ENCODE measurements at places on chromosomes 4 and X. TPM values are rescaled to one million over a fixed set of nuclear protein-coding genes. Genes with fewer than 3 reads are reported as not detected.

SPP1 gene
- total RNA-seq: 3.0 TPM

PQBP1 gene
- 69.6 TPM for total RNA-seq

IRAK1 gene
- total RNA-seq: 66.5 TPM

USP26 gene
- not detected for total RNA-seq

GPRASP1 gene
- 29.6 TPM for total RNA-seq

IQCM gene
- 16.8 TPM for total RNA-seq

HSD17B13 gene
- 0.76 TPM for total RNA-seq

TRIM75 gene
- total RNA-seq: not detected

TLL1 gene
- total RNA-seq: 2.5 TPM

DNA sequence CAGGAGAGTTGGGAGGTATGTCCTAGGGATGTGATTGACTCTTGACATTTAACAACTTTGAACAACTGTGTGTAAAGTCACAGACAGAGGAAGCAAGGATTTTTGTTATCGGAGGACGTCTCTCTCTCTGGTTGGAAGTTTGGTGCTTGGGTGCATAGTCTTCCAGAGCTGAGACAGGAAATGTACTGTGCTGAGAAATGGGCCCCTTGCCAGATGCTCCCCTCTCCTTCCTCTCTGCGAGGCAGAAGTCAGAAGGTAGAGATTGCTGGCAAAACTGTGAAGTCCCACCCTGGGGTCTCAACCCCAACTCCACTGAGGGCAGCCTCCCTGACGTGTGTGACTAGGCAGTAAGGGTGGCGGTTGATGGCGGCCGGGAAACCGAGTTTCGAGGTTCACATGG, 49.2 kb downstream of the SETD7 start:
- no peak for DNase-seq

DNA sequence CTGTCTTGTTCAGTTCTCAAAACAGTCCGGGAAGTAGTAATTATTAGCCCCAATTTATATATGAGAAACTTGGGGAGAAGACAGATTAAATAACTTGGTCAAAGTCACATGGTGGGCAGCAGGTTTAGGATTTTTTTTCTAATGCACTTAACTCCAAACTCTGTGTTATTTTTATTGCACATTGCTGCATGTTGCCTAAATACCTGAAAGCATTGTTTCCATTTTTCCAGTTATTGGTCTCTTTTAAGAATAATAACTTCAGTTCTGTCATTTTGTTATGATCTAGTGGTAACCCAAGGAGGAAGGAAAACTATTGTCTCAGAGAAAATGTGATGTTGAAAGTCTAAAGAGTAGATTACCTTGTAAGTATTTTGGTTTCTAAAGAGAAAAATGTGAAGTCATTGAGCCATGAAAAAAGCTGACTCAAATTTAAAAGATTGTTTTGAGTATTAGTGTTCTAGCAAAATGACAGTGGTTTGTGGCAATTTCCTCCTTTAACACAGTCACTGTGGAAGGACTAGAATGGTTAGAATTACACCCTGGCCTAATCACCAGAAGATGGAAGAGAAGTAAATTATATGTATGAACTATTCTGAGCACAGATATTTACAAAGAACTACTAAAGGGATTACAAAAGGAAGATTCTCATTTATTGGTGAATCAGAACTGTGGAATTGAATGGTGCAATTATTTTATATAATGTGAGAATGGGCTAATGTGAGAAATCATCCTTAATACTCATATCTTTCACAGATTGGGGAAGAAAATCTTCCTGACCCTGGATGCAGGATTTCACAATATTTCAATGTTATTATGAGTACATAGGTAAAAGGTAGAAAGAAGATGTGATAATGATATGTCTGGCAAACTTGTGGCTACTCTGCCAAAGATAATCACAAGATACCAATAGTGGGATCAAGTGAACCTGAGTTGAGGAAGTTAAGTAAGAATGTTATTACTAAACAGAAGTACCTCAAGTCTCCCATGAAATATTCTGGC, 21.7 kb upstream of the CXCL8 start:
- DNase-seq: no peak

DNA sequence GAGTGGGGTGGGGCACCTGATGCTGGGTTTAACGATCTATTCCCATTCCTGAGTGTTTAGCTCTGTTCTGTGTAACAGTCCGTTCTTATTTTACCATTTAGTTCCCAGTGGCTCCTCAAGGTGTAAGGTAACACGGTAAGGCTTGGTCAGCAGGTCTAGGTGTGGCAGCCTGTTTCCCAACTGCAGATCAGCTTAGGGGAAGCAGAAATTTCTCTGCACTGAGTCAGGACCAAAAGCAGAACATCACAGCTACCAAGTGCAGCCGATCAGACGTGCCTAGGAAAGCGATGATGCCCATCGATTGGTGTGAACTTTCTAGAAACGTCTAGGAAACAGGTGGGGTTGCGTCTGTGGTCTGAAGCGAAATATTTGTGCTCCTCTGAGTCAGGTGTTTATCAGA, 240.1 kb downstream of the STIM2 start:
- no peak for DNase-seq

- DNase-seq: no peak
These were observed 93.1 kb upstream of the CXorf51A start for GRCh38 chrX:146907391-146908240.

DNA sequence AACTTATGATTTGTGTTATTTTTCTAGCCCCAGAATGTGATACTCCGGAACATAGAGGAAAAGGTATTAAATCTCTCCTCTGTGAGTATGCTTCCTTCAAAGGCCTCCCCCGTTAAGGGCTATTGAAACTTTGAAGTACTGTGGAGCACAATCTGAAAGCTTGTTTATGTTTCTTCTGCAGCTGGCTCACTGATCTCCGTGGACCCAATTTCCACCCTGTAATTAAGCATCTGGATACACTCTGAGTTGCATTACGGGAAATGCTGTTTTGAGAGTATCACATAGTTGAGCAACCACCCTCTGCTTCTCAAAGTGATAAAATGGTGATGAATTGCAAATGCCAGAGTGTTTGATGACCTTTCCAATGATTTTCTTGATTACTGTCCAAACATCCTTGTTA, 296.8 kb upstream of the PABPC5 start:
- no peak for DNase-seq

- no peak for DNase-seq
These were observed 52.8 kb downstream of the SPRY1 start for GRCh38 chr4:123449362-123449761.

GRCh38 chrX:16918979-16919378, 27.5 kb upstream of the REPS2 start:
- DNase-seq: no peak

DNA sequence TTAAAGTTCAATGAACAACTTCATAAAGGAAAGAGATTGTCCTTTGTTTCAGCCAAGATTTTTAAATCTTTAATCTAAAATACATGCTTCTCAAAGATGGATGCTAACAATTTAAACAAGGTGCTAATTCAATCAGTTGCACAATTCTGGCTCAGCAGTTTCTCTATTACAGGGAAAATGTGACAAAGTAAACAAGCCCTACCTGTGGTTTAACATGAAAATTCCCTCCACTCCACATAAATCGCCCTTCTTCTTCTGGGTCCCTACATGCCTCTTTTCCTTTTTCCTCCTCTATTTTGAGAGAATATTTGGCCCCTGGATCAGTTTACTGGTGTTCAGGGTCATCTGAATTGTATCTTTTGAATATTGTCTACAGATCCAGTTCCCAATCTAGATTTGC, 80.6 kb downstream of the FRYL start:
- DNase-seq: no peak

DNA sequence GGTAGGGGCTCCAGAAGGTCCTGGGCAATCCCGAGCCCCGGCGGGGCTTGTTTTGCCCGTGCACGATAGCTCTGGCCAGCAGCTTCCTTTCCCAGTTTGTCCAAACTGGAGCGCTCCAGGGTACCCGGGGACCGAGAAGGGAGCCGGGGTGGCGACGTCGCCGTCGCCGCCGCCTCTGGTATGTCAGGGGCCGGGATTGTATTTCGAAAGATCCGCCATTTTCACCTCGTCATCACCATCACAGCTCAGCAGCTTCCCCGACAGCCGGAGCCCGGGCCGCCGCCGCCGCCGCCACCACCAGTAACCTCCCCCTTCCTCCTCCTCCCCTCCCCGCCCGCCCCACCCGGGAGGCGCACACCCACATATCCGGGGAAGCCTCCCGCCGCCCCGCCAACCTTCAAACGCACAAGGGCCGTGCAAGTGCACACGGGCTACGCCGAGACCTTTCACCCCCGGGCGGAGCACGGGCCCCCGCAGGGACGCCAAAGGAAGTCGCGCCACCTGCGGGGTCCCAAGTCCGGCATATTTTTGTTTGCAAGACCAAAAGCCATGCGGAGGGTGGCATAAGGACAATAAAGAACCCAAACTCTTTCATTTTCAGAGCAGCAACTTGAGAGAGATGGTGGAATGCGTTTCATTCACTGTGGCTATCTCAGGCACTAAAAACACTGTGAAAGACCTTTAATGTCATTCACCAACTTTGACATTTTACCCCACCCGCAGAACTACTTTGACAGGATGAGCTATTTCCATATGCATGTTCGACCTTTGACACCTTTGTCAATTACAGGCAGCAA, at the start of gene LIN54:
Gene LIN54 (minus strand): TSS at position 302 of the 797 bp plus-strand sequence. CDS start 25,979 bp downstream, outside the sequence.
- peak; percentile 86 for DNase-seq

GRCh38 chr4:40283968-40284367, 51.2 kb upstream of the CHRNA9 start:
- DNase-seq: no peak

DNA sequence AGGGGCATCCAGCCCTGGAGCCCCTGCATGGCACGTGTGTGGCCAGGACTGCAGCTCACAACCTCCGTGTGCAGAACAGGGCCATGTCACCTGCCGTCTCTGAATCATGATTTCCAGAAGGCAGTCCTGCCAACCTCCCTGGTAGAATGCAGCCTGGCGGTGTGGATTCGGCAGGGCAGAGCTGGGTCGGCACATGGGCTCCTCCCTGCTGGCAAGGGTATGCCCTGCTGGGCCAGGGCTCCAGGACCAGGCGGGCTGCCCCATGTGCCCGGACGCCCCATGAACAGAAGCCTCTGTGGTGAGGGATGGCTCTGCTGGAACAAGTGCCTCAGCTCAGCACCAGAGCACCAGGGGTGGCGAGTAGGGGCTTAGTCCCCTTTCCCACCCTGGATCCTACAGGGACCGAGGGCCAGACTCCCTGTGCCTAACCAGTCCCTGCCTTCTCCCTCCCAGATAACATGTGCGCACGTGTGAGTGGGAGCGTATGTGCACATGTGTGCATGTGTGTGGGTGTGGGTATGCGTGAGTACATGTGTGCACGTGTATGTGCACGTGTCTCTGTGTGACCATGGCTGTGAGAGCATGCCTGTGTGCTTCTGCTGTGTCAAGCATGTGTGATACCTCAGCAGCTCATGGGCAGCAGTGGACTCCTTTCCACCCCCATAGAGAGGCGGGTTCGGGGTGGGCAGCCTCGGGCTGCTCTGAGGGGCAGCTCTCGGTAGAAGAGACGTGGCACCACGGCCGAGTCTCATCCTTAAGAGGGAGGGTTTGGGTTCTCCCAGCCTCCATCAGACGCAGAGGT, 10.3 kb upstream of the MXD4 start:
- peak; percentile 17 for DNase-seq

Data from mucosa of descending colon (tissue), 3 donors.